Eye (tissue), 1 donor: ENCODE measurements at places on chromosomes 12 and 14.

GRCh38 chr12:10690906-10691305, 17.1 kb upstream of the STYK1 start:
- no peak for DNase-seq

- DNase-seq, result no peak
Measured at GRCh38 chr12:92513231-92513730, 189.5 kb upstream of the PLEKHG7 start.

DNA sequence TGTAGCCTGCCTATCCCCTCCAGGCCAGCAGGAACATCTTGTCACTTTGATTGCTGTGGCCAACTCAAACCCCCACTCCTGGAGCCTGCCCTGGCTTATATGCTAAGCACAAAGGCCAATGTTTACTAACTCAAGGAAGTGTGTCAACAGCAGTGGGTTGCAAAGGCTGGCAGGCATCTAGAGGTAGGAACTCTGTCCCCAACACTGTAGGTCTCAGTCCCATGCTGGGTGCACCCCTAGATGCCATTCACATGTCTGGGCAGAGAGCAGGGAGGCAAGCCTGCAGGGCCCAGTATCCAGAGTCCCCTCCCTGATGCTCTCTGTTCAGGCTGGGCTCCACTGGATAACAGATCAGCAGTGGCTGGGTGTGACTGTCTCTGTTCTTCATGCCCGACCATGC, 1.6 kb upstream of the HPD start:
- DNase-seq, result no peak

DNA sequence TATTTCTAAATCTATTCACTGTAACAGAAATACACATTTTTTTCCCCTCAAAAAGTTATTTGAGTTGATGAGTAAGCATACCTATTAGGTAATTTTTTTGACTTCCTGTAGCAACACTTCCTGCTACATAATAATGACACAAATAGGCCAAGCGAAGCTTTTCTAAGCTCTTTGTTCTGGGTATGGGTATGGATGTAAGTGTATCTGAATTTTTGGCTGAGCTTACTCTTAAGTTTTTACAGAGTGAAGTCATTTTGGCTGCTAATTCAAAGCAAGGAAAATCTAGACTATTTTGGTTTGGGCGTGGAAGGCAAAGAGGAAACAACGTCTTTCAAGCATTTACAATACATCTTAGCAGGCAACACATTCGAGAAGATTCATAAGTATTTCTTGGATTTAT, 1206.0 kb upstream of the FLRT2 start:
- DNase-seq, result peak; percentile 68

DNA sequence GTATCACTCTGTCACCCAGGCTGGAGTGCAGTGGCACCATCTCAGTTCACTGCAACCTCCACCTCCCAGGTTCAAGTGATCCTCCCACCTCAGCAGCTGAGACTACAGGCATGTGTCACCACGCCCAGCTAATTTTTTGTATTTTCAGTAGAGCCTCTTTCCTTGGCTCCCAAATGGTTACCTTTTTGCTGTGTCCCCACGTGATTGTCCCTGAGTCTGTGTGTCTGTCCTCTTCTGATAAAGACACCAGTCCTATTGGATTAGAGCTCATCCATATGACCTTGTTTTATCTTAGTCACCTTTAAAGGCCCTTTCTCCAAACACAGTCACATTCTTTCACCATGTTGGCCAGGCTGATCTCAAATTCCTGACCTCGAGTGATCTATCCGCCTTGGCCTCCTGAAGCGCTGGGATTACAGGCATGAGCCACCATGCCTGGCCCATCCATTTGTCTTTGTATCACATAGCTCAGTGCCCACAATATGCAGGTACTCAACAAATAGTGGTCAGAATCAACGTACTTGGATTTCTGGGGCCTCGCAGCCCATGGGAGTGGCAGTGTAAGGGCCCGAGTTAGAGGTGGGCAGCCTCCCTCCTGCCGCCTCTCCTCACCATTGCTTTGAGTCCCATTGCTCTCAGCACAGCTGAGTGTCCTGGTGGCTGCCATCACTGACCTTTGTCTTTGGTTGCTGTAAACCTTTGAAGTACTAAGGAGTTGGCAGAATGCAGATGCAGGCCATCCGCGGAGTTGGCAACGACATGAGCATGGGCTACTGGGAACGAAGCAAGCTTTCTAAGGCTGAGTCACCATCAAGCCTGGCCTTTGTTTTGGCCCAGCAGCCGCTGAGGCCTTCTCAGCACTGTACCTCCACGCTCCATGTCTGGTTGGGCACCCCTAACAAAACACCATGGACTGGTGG, 9.3 kb downstream of the TPCN1 start:
- no peak for DNase-seq

DNA sequence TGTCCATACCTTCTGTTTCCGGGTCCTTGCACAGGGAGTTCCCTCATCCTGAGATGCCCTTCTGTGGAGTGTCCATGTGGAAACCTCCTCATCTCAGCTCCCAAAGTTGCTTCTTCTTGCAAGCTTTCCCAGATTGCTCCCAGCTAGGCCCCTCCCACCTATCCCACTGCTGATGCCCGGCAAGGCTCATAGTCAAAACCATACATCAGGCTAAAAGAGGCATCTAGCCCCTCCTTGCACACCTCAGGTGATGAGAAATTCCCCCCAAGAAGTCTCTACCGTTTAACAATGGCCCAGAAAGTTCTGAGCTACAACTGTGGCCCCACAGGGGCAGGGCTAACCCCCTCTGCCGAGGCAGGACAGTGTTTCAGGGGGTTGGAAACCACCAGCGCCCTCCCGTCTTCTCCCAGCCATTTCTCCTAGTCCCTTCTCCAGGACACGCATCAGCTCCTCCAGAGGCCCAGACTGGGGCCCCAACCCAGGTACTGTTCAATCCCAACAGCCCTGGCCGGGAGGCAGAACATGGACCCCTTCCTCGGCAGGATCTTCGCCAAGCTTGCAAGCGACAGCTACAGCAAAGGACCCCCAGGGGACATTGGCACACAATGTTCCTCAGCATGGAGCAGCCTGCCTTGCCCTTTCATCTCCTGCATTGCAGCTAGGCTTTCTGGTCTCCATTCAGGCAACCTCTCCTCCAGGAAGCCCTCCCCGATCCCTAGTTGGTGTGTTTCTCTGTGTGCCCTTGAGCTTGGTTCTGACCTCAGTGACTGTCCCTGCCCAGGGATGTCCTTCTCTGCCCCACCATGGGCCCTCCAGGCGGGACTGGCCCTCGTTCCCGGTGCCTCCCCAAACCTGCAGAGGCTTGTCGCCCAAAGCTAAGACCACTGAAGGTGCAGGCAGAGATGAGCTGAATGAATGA, 4.5 kb upstream of the BEGAIN start:
- no peak for DNase-seq

DNA sequence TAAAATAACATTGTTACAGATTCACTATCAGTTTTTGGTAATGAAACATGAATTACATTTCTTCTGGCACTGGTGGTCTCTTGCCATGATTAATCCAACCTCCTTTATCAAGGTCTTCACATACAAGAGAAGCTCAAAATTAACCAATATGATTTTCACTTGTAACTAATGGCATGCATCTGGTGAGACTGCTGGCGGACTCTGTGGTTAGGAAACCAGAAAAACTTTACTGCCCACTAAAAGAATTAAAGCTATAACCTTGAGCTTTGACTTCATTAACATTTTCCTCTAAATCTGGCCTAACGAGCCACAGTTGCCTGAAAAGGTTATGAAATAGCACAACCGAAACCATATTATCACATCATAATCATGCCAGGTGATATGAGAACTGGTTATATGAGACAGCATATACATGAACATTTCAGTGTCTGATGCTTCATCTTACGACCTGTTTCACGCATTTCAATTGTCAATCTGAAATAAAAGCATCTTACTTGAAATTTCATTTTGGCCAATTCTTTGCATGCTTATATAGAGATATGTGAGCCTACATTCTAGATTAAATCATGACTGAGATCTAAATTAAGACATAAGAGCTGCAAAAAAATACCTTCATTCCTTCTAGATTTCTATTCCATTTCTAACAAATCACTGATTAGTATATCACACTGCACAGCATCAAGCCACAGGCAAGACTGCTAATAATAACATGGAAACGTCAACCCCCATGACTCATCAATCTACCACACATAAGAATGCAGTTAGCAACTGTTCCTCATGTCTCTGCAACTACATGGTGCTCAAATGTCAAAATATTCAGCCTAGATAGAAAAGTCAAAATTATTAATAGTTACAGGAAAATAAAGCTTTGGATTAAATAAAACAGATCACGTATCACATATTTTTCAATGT, 89.3 kb downstream of the OSBPL8 start:
- peak; percentile 35 for DNase-seq

DNA sequence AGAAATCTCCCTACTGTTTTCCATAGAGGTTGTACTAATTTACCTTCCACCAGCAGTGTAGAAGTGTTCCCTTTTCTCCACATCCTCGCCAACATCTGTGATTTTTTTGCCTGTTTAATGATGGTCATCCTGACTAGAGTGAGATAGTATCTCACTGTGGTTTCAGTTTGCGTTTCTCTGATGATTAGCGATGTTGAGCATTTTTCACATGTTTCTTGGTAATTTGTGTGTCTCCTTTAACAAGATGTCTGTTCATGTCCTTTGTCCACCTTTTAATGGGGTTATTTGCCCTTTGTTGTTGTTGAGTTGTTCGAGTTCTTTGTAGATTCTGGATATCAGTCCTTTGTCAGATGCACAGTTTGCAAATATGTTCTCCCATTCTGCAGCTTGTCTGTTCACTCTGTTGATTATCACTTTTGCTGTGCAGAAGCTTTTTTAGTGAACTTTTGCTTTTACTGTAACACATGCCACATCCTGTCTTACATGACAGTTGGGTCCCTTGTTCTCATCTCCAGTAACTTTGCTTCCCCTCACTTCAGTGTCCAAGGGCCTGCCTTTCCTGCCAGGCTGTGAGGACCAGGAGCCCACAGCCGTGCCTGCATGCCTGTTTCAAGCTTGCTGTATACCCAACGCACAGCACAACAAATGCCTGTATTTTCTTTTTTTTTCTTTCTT, 64.9 kb downstream of the SPRING1 start:
- no peak for DNase-seq

GRCh38 chr14:63237791-63238190, 33.5 kb downstream of the RHOJ start:
- no peak for DNase-seq

DNA sequence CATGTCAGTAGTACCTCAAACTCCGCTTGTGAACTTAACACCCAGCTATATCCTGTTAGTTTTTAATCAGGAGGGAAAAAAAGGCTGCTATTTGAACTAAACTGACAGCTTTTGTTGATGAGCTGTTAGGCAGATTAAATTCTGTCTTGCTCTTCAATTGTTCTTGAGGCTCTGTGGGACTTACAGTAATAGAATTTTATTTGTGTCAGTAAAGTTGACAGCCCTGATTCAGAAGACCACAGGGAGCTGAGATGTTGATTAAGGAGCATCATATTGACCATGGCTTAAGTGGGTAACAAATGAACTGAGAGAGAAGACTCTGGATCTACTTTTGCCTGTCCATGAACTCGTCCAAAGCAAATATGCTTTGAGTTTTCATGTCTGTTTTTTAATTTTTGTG, 622.9 kb downstream of the DIO2 start:
- DNase-seq, result no peak

- no peak for DNase-seq
Measured at GRCh38 chr14:32823706-32824105, 115.0 kb upstream of the NPAS3 start.

DNA sequence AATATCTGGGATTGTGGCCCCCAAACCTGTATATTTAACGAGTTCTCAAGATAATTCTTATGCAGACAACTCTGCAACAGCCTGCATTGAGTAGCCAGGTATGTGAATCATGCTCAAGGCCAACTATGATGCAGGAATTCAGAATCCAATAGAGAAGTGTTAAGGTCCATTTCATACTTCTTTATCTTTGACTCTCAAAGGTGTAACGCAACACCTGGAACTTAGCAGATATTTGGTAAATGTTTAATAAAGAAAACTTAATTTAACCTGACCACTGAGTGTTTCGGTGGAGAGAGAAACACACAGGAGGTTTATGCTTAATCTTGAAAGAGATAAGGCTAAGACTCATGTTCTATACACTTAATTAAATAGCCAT, 156.5 kb upstream of the PLEKHG7 start:
- DNase-seq, result no peak

GRCh38 chr12:98895086-98895651, 250.1 kb downstream of the APAF1 start:
- peak; percentile 78 for DNase-seq

- DNase-seq, result no peak
Measured at GRCh38 chr12:131732996-131733615, 22.2 kb downstream of the SFSWAP start.

GRCh38 chr14:98137131-98138025, 1134.6 kb downstream of the BCL11B start:
- DNase-seq, result peak; percentile 73

DNA sequence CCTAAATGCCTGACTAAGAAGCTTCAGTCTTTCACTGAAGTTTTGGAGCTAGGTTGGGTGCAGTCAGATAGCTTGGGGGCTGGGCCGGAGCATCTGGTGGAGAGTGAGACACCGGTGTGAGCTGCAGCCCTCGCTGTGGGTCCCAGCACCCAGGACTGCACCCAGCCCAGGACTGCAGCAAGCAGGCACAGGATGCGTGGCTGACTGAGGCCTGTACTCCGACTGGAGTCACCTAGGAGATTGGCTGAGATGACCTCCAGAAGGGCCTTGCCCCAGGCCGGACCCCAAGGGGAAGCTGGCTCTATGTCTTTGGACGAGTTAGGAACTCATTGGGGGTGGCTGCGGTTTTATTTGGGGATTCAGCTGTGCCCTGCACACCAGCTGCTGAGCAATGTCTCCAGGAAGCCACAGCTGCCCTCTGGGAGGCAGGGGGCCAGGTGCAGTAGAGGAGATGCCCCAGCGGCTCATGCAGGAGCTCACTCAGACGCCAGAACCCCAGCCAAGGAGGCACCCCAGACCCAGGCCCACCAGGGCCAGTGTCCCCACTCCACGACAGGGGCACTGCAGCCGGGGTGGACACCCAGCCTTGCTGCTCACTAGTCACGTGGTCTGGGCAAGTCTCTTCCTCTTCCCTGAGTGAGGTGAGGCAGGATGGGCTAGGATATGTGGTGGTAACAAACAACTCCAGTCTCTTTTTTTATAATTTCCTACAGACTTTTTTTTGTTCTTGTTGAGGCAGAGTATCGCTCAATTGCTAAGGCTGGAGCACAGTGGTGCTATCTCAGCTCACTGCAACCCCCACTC, 31.8 kb upstream of the RCOR1 start:
- DNase-seq, result no peak

DNA sequence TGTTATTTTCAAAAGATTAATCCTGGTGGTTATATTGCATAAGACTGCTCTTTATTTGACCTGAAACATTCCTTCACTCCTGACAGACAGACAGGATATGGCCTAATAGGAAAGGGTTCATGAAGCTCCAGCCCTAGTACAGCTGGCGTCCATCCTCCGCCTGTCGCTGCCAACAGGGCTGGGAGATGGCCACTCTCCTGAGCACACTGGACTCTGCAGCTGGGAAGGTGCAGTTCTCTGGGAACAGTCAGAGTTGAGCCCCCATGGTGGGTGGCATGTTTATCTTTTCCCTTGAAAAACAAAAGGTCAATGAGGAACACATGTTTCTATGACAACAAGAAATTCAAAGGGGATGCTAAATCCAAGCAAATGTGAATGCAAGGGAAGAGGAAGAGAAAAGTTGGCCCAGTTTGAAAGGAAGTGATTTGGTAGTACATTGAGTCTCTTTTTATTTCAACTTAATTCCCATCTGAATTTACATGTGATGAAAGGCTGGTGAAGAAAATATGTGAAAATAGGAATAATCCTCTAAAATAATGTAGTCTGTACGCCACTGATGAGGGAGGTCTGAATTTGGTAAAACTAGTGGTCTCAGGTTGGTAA, 89.9 kb upstream of the DCN start:
- DNase-seq, result no peak
